ENCODE measurements at places on chromosomes 5 and 9.

DNA sequence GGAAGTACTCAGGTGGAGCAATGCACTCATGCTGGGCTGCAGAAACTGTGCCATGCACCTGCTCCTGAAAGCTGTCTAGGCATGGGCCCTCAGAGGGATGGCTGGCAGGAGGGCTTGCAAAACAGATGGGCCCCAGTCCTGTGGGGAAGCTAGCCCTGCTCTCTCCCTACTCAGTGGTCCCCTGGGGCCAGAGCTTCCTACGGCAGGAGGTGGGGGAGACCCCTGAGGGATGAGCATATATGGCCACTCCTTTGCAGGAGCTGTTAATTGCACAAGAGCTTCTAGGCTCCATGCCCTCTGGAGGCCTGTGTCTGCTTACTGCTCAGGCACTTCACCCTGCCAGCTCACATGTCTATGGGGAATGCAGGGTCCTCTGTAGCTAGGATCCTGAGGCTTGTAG, 545.3 kb upstream of the PTPRD start:
- DNase-seq: no peak

GRCh38 chr5:25009063-25009462, 364.3 kb upstream of the CDH10 start:
- DNase-seq: no peak

GRCh38 chr5:96331681-96332361, 101.2 kb downstream of the PCSK1 start:
- DNase-seq: no peak

GRCh38 chr9:95224376-95225019, 93.0 kb downstream of the FANCC start:
- no peak for DNase-seq

- no peak for DNase-seq
Measured at GRCh38 chr9:19281801-19282200, 51.3 kb downstream of the DENND4C start.

GRCh38 chr9:14578030-14578429, 115.2 kb downstream of the ZDHHC21 start:
- DNase-seq: no peak

DNA sequence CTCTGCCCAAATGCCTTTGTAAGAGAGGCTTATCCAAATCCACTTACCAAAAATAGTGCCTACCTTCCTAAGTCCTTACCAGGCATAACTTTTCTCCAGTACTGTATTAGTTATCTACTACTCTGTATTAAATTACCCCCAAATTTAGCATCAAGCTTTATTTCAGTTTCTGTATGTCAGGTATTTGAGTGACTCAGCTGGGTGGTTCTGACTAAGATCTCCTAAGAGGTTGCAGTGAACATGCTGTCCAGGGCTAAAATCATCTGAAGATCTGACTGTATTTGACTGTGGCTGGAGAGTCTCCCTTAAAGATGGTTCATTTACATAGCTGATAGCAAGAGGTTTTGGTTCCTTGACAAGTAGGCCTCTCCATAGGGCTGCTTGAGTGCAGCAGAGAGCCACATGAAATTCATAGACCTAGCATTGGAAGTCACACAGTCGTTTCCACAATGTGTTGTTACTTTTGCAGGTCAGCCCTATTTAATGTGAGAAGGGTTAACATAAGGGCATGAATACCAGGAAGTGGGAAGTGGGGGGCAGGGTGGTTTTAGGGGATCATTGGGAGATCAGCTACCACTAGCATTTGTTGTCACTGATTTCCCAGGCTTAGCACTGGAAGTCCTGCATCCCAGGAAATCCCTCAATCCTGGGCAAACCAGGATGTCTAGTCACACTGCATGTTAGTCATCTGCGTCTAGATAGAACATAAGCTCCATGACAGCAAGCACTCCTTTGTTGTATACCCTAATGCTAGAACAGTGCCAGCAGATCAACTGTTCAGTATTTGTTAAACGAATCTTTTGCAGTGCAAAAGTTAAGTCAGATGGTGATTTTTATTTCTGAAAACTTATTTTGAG, 2.0 kb upstream of the ZNF622 start:
- DNase-seq: no peak

- no peak for DNase-seq
Measured at GRCh38 chr9:127351182-127352166, 45.5 kb upstream of the SLC2A8 start.

DNA sequence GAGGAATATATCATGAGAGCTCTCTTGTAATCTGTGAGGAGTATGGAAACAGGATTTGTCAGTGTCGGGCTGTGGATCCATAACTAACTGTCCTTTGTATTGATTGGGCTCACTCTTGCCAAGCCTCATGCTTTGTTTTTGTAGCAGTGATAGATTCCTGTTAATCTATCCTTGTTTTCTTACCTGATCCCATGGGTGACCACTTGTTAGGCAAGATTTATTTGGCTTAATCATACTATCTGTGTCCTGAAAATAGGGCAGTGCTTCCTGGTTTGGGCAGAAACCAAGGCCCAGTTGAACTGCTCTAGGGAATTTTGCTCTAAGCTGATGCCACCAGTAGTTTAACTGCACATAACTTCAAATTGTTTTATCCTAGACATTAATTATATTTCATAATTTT, 6.1 kb downstream of the NDFIP1 start:
- no peak for DNase-seq

- DNase-seq: no peak
Measured at GRCh38 chr9:127318651-127319167, 54.1 kb downstream of the GARNL3 start.

DNA sequence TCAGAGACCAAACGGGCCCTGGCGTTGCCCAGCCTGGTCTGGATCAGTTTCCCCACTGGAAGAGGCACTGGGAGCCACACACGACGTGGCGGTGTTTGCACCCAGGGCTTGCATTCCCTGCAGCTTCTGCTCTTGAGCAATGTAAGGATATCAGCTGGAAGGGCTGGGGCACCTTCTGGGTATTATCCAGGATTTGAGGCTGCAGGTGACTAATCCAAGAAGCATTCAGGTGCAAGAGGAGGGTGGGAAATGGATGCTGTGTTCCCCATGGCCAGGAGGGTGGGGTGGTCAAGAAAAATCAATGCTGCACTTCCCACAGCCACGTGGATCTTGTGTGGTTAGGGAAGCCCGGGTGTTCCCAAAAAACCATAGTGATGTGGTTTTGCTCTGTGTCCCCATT, 430.9 kb downstream of the IRX2 start:
- no peak for DNase-seq

DNA sequence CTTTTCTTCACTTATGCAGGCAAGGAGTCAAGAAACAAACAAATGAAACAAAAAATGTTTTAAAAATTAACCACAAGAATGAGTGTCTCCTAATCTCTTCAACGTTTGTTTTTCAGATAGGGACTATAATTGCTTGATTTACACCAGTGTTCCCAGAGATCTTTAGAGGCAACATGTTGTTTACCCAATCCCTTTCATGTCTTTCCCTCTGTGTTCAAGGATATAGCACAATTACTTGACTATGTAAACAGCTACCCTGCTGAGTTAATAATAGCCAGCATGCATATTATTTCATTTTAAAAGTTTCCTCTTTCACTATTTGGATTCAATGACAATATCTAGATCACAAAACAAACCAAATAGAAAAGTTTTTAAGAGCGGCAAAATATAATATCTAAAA, 25.1 kb upstream of the SHISAL2B start:
- DNase-seq: no peak

DNA sequence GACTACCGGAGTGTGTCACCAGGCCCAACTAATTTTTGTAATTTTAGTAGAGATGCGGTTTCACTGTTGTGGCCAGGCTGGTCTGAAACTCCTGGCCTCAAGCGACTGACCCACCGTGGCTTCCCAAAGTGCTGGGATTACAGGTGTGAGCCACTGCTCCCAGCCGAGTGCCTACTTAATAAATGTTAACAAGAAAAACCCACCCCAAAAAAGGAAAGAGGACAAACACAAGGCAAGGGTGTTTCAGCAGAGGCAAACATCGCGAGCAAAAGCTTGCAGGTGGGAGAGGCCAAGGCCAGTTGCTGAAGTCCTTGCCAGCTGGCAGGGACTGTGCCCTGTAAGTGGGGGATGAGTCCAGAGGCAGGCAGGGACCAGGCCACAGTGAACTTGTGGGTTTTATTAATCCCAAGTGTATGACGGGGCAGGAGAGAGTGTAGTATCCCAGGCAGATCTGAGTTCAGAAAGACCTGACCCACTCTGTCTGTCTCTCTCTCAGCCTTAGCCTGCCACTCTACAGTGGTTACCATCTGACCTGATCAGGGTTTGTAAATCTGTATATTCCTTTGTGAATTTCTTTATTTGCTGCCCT, 6.4 kb upstream of the FPGS start:
- DNase-seq: no peak

- DNase-seq: no peak
Measured at GRCh38 chr9:88580961-88581360, 46.0 kb downstream of the NXNL2 start.

DNA sequence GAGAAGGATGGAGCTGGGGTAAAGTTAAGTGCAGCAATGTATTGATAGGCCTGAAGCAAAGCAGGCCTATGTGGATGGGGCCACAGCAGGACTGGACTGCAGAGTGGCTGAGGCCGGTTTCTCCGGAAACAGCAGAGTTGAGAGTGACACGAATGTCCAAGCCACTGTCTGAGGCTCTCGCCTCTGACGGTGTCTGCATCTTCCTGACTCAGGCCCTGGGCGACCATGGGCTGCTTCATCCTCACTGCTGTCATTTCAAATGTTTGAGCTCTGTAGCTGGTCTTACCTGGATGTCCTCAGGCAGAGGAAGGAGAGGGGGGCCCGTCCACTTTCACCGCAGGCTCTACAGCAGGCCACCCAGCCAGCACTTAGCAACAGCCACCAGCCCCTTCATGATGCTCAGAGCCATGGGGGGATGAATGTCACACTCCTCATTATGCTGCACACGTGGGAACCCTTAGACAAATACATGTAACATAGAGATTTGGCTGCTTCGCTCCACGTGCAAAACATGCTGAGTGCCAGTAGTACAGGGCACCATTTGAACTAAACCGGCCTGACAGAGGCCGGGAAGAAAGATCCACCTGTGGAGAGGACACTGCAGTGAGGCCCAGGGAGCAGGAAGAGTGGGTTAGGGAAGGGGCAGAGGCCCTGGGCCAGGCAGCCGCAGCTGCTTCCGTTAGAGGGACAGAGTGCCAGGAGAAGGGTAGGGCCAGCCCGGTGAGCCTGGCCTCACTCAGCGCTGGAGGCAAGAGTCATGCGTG, 31.7 kb upstream of the NXNL2 start:
- no peak for DNase-seq

DNA sequence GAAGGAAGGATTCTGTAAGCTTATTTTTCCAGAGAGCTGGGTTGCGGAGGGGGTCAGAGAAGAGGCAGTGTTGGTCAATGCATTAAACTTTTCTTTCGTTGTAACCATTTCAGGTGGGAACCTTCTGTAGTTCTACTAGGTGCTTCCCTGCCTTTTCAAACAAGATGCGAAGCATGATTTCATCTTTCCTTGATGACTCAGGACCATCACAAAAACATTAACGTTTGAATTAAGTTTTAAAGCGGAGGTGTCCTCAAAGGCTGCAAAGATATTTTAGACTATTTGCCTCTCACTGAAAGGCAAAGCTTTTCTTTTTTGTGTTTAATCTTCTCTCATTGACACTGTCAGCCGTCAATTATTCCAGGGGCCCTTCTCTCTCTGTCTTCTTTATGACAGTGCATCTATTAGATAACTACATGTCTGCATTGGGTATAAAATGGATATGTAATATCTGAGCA, 26.3 kb upstream of the FAT2 start:
- no peak for DNase-seq

- DNase-seq: no peak
Measured at GRCh38 chr5:179763215-179763945, 30.4 kb upstream of the LTC4S start.

GRCh38 chr5:39209924-39210323, 9.4 kb downstream of the FYB1 start:
- peak; percentile 61 for DNase-seq

- no peak for DNase-seq
Measured at GRCh38 chr5:175840050-175840841, 31.1 kb upstream of the CPLX2 start.

DNA sequence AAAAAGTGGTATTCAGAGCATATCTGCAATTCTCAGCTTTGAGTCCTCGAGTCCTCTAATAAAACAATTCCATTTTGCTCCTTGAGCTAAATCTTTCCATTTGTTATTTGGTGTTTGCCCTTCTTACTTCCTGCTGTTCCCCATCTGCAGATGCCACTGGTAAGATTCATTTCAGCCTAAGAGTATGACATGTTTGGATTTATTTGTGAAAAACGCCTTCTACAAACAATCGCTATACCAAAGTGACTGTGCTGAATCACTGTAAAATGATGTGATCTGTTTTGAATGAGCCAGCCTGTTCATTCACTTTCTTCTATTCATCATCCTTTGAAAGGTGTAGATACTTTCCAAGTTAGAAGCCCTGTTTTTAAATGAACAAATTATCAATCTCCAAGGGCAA, 27.7 kb downstream of the KCTD16 start:
- DNase-seq: no peak

- DNase-seq: no peak
Measured at GRCh38 chr9:105639936-105640335, 22.3 kb upstream of the TAL2 start.

- no peak for DNase-seq
Measured at GRCh38 chr5:30845194-30845593, 348.3 kb upstream of the CDH6 start.

DNA sequence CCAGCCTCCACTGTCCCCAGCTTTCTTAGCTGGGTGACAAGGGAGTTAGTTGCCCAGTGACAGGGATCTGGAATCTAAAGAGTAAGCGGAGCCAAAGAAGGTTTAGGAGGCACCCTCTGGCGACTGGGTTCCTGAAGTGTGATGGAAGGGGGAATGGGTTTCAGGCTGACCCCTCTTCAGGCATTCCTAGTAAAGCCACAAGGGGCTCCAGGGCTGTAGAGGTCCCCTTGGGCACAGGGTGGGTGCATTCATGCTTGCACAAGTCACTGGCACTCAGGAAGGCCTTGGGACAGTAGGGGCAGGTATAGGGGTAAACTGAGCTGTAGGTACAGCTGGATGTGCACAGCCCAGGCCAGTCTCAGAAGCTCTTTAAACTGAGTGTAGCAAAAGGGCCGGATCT, 74.2 kb downstream of the CPLANE1 start:
- DNase-seq: no peak

DNA sequence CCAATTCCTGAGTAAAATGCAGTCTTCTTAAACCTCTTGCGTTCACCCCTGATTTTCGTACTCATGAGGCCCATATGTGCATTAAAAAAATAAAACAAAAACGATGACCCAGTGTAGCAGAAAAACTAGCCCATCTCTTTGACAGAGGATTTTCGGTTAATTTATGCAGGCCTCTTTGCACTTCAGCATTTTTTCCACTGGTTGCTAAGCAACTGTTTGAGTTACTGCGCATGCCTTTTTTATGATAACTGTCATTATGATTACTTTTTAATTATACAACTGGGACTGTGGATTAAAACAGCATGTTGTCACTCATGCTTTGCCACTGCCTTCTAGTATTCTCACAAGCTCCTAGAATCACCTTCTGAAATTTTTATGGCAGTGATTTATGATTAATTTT, 165.0 kb downstream of the SMARCA2 start:
- no peak for DNase-seq

DNA sequence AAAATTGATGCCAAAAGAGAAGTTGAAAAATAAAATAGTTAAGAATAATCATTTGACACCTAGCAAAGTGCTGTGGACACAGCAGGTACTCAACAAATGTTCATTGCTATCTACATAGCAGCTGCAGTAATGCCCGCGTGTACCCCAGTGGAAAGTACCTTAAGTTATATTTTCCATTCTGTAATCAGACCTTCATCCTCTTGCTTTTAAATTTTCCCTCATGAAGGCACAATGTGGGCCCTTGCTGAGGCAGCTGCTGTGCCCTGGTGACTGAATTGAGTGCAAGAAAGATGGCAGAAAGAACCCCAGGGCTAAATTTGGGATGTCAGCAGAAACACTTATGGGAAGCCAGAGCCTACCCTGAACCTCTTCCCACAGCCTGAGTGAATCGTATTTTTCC, 65.9 kb downstream of the CYFIP2 start:
- DNase-seq: no peak

Data from stimulated activated CD8-positive, alpha-beta memory T cell treated with anti-CD3 and anti-CD28 coated beads, Interleukin-2, amount 100 ng/mL, for 48 hours (primary cell).